ENCODE measurements at places on chromosomes 3 and 15.

DNA sequence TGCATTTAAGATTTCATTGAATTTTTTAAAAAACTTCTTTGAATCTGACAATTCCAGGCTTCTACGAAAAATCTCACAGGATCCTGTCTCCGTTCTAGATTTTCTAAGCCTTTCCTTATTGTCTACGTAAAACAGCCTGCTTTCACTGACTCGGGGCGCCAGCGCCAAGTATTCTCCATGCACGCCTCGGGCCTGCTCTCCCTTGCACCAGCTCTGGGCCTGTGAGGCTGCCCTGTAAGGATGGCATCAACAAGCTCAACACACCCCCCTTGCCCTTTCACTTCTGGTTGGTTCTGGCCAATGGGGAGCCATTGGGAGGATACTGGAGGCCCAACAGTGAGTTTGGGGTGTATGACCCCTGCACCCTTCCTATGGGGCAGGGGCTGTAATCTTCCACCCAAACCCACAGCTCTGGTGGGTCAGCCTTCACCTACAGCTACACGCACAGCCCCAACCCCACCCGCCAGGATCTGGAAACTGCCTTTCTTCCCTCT, 47.8 kb downstream of the SLC41A3 start:
- no peak for DNase-seq

DNA sequence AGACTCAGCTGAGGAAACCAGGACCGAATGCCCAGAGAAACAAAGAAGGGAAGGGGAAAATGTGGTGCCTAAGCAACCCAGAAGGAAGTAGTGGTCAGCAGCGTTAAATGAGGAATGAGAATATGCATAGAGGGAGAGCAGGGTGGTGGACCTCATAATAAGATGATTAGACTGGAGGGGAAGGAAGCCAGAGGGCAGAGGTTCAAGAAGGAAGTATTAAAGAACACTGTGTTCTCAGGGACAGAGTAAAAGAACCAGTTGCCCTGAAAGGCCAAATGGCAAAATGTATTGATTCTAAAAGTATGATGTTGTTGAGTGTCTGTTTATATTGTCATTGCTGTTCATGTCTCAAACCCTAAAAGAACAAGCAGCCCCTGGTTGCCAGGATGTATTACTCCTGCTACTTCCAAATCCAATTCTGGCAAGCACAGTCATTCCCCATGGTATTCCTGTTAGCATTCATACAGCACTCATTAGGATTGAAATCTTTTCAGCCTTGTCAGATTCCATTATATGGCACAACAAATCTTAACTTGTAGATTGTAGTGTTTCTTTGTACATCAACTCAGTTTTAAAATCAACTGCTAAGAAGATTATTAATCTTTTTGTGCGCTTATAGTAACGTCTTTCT, 23.4 kb downstream of the P2RY1 start:
- no peak for DNase-seq

DNA sequence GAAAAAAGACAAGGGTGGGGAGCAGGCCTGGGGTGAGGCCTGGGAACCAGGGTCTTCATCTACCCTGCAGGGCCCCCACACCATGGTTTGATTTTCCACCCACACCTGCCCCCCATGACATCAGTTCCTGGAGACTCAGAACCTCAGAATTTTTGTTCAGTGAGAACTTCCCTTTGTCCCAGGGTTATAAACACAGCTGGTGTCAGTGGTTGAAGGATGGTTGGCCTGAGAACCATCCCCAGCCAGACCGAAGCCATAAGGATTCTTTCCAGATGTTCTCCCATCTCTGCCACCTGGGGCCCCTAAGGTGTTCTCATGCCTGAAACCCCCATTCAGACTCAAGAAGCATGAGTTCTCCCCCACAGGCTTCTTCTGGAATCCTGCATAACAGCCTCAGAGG, 16.6 kb downstream of the CCDC33 start:
- no peak for DNase-seq

DNA sequence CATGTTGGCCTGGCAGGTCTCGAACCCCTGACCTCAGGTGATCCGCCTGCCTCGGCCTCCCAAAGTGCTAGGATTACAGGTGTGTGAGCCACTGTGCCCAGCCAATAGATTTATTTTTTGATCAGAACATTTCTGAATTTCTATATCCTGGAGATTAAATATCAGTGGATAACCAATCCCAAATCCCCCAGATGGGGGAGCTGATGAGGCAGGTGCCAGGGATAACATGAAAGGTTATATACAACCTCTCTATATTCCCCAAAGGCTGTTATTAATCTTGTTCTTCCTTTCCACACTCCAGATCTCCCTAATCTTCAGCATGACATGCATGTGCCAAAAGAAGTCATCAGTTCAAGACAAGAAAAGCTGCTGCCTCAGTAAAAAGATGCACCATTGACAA, 112.3 kb downstream of the WDR76 start:
- peak; percentile 47 for DNase-seq

GRCh38 chr15:32908135-32908801, 190.5 kb downstream of the GREM1 start:
- no peak for DNase-seq

DNA sequence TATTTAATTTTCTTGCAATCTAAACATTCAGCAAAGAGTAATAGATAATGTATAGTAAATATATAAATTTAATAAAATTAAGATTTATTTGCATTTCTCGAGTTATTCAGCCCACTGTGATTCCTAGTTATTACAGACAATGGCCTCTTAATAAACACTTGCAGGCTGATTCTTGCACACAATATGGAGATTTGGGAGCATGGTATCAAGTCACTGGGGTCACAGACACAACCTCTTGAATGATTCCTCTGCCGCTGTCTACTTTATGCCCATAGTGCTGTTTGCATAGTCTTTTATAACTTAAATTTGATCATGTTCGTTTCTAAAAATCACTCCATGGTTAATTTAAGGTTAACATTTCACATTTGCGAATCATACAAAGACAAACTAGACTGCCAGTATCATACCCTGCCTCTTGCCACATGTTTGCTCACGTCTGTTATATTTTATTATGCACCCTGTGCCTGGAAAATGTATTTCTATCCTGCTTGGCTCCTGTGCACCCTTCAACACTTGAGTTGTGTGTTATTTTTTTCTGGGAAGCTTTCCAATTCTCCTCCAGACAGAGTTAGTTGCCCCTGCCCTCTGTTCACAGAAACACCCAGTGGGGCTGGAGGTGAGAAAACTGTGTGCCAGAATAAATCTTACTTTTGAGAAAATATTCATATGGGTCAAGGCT, 206.3 kb upstream of the ROBO1 start:
- DNase-seq, result no peak

GRCh38 chr3:157746391-157746790, 243.2 kb upstream of the VEPH1 start:
- no peak for DNase-seq

DNA sequence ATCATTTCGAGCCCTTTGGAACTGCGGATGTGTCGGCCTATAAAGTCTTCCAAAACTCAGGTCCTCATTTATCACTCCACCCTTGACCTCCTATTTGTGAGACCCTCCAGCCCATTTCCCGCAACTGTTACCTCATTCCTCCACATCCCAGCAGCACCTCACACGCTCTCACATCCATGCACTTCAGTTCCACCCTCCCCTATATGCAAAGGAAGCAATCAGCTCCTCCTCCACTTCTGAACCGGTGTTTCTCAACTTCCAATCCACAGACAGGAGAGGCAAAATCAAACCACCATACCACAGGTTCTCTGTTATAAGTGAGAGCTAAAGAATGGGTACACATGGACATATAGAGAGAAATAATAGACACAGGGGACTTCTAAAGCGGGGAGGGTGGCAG, 36.7 kb upstream of the MECOM start:
- DNase-seq, result no peak

- no peak for DNase-seq
Measured at GRCh38 chr3:16898595-16899395, 14.0 kb downstream of the PLCL2 start.

- DNase-seq, result no peak
Measured at GRCh38 chr3:18919158-18919557, 229.2 kb upstream of the KCNH8 start.

DNA sequence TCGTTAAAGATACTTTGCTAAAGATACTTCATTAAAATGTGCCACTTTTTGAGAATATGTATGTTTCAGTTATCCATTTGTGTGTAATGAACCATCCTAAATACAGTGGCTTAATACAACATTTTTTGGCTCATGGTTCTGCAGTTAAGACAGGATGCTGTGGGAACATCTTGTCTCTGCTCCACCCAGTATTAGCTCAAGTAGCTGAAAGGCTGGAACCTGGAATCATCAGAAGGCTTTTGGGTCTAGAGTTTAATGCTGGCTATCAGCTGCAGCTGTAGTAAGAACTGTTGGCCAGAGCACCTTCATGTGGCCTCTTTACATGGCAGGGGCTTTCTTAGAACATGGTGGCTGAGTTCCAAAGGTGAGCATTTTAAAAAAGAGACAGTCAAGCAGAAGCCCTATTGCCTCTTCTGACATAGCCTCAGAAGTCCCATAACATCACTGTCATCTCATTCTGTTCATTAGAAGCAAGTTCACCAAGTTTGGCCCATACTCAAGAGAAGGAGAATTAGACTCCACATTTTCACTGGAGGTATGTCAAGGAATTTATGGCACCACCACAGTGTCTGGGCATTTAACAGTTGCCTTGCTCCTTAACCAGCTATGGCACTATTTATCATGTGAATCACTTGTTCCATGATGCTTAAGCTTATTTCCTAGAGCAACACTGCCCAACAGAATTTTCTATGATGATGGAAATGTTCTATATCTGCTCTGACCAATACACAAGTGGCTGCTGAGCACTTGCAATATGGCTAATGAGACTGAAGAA, 70.4 kb upstream of the PDZRN3 start:
- no peak for DNase-seq

GRCh38 chr3:126432361-126433104, 37.8 kb downstream of the CFAP100 start:
- DNase-seq, result no peak

DNA sequence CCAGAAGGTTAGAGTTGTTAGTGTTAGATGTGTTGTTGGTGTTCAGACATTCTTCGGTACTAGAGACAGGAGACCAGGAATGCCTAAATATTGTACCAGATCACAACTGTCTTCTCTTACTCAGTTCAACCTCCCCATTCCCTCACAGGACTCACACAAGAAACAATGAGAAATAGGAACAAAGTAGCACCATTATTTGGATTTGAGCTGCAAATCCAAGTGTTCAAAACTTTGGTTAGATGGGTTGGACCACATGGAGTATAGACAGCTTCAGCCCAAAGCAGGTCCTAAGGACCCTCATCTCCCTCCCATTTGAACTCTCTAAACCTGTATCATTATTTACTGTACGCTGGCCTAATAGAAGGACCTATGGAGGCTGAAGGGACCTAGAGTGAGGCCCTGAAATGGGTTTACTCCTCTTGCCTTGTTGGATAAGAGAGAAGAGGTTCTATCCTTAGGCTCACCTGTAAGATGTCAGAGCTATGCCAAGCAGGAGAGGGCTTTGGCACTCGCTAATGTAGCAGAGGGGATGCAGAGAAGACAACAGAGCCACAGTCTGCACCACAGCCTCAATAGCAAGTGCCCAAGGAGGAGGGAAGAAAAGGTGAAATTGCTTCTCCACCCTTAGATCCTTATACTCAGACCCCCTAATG, 70.9 kb downstream of the FNDC3B start:
- no peak for DNase-seq

DNA sequence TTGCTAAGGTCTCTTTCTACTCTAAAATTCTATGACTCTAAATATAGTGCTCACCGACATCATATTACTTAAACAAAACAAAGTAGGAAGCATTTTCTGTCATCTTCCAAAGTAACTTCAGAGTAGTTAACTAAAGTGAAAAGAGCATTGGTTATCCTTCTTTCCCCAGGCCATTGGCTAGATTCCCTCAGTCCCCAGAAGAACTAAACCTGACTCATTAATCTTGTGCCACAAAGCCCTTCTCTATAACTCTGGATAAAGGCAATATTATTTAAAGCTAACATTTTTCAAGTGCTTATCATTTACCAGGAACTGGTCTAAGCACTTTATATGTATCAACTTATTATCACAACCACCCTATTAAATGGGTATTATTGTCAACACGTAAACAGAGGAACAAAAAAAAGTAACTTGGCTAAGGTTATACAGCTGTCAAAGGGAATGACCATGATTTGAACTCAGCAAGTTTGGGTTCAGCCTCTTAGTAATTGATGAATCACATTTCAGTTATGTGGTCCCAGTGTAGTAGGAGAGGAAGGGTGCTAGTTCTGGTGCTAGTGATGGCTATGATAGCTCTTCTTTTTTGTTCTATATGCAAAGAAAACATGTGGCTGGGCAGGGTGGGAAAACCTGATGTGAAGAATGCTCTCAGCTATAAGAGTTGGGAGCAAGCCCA, 304.9 kb downstream of the FGF12 start:
- DNase-seq, result peak; percentile 21

DNA sequence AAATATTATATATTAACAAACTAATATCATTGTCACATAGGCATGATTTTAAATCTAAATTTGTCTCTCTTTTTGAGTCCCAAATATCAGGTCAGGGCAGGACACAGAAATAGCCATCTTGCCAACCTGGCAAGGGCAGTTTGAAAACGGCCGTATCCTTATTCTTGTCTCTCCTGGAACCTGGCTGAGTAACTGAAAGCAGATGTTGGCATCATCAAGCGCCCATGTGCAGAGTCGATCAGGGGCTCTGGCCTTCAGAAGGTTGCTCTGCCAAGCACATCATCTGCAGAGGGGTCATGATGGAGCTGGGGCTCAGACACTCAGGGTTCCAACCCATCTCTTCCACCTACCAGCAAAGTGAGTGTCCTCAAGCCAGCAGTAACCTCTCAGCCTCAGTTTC, 55.2 kb upstream of the OCA2 start:
- no peak for DNase-seq

- no peak for DNase-seq
Measured at GRCh38 chr3:161430307-161430706, 59.0 kb upstream of the SPTSSB start.

DNA sequence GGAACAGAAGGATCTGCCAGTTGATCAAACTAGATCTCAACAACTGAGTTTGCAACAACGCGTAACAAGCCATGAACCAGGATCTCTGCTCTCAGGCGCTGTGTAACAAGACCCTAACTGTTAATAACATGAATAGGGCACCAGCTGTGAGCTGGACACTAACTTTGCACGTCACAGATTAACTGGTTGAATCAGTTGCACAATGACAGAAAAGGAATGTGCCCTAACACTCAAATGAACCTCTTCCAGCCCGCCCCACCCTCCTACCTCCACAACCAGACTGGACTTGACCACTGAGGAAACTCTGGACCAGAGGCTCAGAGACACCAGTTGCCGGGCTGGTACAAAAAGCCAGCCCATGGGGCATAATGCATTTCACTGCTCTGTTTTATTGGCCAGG, 34.3 kb downstream of the MCF2L2 start:
- no peak for DNase-seq

GRCh38 chr15:68735610-68736009, 85.1 kb downstream of the ANP32A start:
- DNase-seq, result no peak

All from MCF 10A (cell line).